ENCODE measurements at places on chromosomes 13 and 19.

DNA sequence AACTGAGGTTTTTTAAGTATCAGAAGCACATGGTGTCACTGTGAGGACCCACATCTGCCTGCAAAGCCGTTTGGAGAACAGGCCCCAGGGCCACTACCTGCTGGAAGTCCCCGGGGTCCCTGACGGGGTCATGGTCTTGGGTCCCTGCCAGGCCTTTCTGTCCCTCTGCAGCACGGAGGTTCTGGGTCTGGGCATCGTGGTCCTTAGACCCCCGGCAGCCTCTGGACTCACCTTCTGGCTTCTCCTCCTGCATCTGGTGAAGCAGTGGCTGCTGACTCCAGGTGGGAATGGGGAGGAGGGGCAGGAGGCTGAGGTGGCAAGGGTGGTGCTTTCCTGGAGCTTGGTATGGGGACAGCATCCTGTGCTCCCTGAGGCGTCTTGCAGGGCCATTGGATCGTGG lies 198.6 kb downstream of the TEX29 start:
- ATAC-seq: no peak

DNA sequence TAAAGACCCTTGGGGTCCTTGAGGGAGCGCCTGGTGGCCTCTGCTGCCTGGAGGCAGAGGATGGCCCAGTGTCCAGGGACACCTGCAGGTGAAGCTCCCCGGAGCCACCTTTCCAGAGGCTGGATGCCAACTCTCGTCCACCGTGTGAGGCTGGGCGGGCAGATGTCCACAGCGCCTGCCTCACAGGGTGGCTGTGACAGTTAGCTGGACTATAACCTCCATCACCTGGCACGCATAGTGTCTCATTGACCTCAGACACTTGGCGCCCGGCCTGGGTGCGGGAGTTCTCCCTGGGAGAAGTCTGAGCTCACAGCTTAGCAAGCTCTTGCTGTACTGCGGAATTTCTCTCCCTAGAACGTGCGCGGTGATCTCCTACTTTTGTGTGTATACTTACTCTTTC lies 9.8 kb downstream of the BICRA start:
- no peak for ATAC-seq

DNA sequence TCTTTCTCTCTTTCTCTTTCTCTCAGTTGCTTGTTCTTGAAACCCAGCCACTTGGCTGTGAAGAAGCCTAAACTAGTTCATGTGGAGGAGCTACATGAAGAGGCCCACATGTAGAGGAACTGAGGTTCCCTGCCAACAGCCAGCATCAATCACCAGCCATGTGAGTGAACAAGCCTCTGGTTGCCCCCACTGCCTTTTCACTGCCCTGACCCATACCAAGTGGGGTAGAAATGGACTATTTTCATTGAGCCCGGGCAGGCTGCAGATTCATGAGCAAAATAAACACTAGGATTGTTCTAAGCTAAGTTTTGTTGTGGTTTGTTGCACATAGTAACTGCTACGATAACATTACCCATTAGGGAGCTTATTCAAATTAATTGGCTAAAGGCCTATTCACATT lies 78.7 kb upstream of the FAM216B start:
- ATAC-seq: no peak

DNA sequence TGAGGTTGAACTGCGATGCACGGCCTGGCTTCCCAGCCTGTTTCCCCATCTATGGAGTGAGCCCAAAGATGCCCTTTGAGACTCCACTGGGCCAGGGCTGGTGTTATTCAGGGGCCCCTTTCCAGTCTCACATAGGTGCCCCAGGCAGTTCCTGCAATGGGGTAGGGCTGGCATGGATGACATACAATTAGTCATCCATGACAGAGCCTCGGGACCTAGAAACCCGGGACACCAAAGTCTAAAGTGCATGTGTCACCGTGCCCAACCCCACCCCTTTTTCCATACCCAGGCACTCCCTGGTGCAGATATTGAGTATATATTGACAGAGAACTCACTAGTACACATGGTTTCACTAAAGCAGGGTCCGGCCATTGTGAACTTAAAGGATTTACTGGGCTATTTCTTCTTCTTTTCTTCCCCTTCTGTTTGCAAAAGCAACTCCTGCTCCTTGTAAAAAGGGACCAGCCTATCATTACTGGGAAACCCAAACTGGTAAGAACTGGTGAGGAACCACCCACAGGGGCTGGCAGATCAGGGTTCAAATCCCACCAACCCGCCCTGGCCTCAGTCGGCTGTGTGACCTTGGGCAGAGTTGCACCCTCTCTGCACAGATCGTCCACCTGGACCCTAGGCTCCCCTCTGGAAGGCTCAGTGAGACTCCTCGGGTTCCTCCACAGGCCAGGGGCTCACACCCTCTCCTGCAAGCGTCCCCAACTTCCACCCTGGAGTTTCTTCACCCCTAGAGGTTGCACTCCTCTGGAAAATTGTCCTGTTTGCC lies 2.7 kb downstream of the B3GNT3 start:
- no peak for ATAC-seq

DNA sequence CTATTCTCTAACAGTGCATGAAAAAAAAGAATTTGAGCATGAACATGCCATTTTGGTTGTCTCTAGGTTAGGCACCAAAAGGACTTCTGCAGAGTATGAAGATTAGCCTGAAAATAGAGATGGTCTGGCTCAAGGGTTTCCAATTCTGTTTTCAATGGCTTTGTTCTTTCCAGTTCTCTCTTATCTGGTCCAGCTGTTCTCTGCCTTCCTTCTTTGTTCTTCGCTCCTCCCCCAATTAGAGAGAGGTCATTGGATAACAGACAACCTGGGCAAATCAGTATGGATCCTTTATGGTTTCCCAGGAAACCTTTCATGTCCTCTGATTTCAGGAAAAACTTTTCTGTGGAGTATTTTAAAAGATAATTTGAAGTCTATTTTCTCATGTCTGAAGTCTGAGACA lies 623.4 kb downstream of the PCDH17 start:
- peak; percentile 38 for ATAC-seq

- ATAC-seq: no peak
Observed at GRCh38 chr13:34243403-34243802, 425.5 kb downstream of the RFC3 start.

- ATAC-seq: no peak
Observed at GRCh38 chr13:100596516-100596915, 7.9 kb upstream of the GGACT start.

GRCh38 chr13:38440666-38441065 lies 91.0 kb downstream of the UFM1 start:
- ATAC-seq: no peak
